ENCODE measurements at places on chromosomes 7 and 10.
A peak's percentile ranks its signal among the peaks of the same experiment; 100 is the strongest.

DNA sequence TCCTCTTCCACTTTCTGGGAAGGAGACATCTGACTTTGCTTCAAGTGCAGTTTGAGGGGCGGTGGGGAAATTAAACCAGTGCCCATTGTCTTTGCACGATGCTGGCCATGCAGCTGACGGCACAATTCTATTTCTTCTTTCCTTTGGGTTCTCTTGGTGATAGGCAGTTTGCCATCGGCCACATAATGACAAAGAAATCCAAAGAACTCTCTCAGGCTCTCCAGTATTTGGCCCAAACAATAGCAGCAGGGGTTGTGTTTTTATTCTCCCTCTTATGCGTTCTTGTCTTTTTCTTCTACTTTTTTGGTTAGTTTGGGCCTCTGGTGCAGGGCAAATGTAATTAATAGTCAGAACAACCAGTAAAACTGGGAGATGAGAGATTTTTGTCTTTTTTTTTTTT lies 147.0 kb downstream of the EMX2 start:
- no peak for DNase-seq

- DNase-seq = no peak
These were observed 94.6 kb upstream of the SMNDC1 start for GRCh38 chr10:110399106-110399964.

DNA sequence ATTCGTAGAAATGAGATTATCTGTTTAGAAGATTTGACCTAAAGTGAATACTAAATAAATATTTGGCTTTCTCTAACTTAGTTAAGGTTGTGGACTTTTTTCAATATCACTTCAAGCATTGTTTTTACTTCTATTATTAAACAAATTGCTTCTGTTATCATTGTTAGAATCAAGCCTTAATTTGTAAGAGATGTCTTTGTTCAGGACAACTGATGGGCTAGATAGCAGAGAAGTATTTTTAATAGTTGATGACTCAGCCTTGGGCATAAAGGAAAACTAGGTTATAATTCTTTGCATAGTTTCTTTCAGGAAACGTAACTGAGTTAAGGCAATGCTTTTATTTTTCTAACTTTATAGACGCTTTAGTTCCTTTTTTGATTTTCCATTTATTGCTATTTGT lies 128.8 kb upstream of the SMIM30 start:
- DNase-seq = no peak

- DNase-seq = no peak
These were observed 21.3 kb downstream of the MDH2 start for GRCh38 chr7:76069238-76069638.

DNA sequence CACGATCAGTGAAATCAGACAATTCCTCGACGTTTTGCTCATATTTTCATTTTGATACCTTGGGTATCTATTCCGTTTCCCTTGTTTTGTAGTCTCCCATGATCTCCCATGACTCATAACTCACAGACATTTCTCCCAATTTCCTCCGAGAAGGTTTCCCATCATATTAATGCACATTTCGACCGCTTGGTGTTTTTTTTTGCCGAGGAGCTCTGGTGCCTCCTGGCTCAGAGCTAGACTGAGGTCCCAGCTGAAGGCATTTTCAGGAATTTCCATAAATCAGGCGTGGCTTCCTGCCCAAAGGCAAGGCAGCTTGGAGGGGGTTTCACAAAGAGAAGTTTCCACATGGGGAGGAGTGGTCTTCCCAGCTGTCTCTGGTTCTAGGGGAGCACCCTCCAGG lies 148.2 kb upstream of the TNS3 start:
- no peak for DNase-seq

DNA sequence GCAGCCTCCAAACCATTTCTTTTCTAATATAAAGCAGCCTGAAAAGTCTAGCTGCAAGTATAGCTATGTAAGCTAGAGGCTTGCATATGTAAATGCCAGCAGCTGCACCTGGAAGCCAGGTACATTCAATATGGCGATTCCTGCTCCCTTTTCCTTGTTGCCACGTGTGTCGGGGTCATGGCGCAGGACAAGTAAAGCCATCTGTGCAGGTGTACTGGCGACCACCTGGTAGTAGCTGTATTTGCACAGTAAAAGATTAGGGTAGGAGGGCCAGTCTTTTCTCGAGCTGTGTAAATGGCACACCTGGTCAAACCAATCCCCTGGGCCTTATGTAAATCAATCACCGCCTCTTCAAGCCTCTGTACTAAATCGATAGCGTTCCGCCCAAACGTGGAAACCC lies 484.5 kb downstream of the MAGI2 start:
- no peak for DNase-seq

- DNase-seq = no peak
These were observed 98.2 kb downstream of the PRPF18 start for GRCh38 chr10:13684806-13685482.

- DNase-seq = no peak
These were observed 7.2 kb downstream of the TECPR1 start for GRCh38 chr7:98244871-98245270.

DNA sequence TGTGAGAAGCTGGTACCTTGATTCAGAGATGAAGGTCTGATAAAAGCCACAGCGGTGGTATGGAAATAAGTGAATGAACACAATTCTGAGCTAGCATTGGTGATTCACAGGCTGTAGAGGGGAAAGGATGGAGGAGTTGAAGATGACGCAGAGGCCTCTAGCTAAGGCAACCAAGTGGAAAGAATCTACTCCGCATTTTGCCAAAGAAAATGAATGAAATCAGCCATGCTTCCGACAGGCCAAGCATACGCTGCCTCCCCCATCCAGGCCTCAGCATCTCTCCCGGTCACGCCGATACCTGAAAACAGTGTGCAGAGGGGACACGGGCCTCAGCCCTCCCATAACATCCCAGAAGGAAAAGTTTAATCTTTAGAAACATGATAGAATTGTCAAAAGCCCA lies 124.3 kb upstream of the UNC5B start:
- DNase-seq = no peak

DNA sequence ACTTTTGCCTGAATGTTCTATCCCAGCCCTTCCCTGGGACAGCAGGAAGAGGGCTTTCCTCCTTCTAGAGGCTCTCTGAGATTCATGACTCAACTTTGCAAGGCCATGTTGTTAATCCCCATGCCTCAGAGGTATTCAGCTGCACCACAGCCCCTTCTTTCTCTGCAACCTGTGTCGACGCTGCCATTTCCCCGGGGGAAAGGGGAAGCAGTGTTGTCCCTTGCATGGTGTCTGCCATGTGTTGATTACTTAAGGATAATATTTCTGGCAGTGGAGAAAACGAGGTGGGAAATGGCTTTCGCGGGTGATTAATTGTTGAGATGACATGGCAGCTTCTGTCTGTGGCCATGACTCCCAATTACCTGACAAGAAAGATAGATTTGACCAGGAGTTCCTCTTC lies 133.1 kb downstream of the SORCS3 start:
- DNase-seq = no peak

DNA sequence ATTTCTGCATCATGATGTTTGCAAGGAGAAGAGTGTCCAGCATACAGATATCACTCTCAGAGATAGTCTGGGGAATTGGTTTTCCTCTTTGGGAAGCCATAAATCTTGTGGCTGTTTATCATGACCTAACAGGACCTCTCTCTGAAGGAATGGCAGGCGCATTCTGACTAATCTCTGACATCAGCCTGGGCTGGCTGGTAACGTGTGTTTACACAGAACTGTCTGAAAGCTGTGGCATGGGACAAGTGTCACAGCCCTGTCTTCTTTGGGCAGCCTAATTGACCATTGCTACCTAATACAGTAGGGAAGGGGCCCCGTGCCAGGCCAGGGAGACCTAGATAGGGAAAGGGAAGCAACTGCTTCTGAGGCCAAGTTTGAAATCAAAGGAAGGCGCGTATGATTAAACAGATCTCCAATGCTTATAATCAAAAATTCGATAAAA lies 73.9 kb upstream of the CABCOCO1 start:
- DNase-seq = no peak

- DNase-seq = peak; percentile 21
These were observed 215.9 kb downstream of the RAB11FIP2 start for GRCh38 chr10:117830787-117831212.

DNA sequence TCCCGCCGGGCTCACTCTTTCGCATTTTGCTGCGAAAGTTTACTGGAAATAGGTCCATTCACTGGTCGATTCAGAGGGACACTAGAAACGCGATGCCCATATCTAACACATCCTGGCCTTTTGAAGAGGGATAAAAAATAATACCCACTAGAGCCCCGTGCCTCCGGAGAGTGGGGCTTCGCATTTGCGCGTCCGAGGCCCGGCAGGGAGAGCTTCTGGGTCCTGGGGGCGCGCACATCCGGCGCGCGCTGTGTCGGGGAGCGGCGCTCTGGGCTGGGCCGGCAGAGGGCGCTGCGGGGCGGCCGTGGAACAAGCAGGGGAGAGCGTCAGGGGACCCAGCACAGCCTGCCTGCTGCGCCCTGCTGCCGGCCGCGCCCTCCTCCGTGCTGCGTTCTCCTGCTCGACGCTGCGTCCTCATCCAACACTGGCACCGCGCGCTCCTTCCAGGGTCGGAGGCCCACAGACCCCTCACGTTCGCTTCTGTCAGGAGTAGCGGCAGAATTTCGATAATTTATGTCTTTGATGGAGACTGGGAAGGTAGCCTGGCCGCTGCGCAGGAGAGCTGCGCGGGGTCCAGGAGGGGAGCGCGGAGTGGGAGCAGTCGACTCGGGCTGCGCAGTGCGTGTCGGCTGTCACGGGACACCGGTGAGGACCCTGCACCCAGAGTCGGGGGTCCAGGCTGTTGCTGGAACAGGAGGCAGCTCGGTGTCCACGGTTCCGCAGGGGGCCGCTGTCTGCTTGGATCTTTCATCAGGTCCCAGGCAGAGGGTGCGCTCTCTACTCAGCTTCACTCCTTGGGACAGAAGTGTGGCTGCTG lies 41.5 kb upstream of the ZNF32 start:
- DNase-seq = peak; percentile 89

- DNase-seq = no peak
These were observed 64.1 kb downstream of the CFAP58 start for GRCh38 chr10:104417637-104418292.

DNA sequence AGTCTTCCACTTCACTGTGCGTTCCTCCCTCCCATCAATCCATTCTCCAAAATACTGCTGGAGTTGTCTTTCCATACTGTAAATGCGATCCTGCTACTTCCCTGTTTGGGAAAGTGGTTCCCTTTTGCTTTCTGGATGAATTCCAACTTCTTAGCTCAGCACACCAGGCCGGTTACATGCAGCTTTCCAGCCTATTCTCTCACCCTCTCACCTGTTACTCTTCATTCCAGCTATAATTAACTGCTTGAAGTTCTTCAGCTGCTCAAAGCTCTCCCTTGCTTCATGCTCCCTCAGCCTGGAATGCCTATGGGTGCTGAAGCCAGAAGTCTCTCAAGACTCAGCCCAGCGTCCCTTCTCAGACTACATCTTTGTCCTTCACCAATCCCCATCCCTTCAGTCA lies 6.0 kb upstream of the ZNRF2 start:
- DNase-seq = no peak

DNA sequence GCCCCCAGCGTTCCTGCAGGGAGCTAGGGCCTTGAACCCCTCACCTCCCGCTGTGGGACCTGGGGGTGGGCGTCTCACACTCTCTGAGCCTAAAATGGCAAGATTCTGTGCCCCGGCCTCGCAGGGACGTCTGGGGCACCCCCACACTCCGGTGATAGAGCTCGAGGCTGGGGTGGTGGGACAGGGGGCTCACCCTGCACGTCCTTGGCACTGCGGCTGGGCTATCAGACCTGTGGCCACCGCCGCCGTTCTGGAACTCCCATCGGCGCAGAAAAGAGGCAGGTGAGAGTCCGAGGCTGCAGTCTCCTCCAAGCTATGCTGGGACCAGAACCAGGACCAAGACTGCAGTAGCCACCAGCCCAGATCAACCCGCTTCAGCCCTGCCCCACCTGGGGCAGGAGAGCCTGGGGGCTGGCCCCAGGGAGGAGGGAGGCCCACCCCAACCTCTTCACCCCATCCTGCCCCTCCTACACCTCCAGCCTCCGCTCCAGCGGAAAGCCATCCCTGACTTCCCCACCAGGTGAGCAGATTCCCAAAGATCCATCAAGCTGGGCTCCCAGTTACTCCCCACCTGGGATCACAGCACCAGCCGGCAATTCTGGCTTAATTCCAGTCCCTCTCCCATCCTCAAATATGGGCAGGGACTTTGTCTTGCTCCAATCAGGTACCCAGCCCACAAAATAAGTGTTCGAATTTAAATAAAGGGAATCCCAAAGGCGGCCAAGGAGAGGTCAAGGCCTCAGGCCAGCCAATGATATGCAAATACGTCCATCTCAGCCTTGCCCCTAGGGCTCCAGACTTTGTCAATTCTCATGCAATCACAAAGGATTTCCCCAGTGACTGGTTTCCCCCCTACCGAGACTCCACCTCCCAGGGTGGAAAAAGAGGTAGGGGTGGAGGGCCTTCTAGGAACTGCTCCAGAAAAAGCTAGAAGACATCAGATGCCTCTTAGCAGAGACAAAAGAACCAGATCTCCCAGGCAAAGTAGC lies 16.4 kb downstream of the TNRC18 start:
- no peak for DNase-seq

GRCh38 chr10:74675484-74675883 lies 150.9 kb upstream of the KAT6B start:
- DNase-seq = no peak

Measured in activated CD4-positive, alpha-beta T cell treated with anti-CD3 and anti-CD28 coated beads for 48 hours (primary cell).